ENCODE measurements at places on chromosomes 7 and 10.

- no peak for DNase-seq
Measured at GRCh38 chr7:70268179-70268578, 669.9 kb downstream of the AUTS2 start.

GRCh38 chr7:13115855-13116254 lies 428.4 kb downstream of the ARL4A start:
- no peak for DNase-seq

- no peak for DNase-seq
Measured at GRCh38 chr10:11415095-11415494, 196.4 kb downstream of the USP6NL start.

GRCh38 chr10:77647543-77648293 lies 10.1 kb upstream of the KCNMA1 start:
- no peak for DNase-seq

- DNase-seq: no peak
Measured at GRCh38 chr10:102247734-102248133, 2.4 kb downstream of the GBF1 start.

DNA sequence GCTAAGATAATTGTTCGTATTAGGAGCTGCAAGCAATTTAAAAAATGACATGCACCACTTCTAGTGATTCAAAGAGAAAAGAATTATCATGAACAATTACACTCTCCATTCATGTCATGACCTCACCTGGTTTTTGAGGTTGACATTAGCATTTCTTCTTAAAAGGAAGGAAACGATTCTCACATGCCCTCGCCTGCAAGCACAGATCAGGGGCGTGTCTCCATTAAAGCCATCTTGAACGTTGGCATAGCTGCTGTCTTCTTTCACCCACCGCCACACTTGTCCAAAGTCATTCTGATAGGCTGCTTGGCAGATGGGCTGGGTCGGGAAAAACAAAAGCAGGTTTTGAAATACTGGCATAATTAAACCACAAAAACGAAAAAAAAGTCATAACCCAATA lies 19.9 kb downstream of the ANKRD22 start:
- DNase-seq: no peak

GRCh38 chr7:41182782-41183181 lies 520.1 kb downstream of the INHBA start:
- DNase-seq: no peak

DNA sequence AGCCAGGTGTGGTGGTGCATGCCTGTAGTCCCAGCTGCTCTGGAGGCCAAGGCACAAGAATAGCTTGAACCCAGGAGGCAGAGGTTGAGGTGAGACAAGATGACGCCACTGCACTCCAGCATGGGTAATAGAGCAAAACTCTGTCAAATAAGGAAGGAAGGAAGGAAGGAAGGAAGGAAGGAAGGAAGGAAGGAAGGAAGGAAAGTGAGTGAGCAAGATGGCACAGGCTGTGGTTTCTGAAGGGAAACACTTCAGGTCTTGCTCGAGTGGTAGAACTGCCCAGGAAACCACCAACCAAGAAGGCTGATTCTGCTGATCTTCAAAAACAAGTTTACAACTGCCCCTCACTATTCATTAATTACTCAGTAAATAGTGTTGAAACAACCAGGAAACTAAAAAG lies 45.2 kb downstream of the EZH2 start:
- no peak for DNase-seq

All from cerebellar cortex (tissue), 1 donor.